ENCODE measurements at places on chromosomes 12 and 14. TPM values are rescaled to one million over a fixed set of nuclear protein-coding genes. Genes with fewer than 3 reads are reported as not detected.

ACSM4 gene
- not detected for total RNA-seq

WNT1 gene
- 1.1 TPM for total RNA-seq

DNA sequence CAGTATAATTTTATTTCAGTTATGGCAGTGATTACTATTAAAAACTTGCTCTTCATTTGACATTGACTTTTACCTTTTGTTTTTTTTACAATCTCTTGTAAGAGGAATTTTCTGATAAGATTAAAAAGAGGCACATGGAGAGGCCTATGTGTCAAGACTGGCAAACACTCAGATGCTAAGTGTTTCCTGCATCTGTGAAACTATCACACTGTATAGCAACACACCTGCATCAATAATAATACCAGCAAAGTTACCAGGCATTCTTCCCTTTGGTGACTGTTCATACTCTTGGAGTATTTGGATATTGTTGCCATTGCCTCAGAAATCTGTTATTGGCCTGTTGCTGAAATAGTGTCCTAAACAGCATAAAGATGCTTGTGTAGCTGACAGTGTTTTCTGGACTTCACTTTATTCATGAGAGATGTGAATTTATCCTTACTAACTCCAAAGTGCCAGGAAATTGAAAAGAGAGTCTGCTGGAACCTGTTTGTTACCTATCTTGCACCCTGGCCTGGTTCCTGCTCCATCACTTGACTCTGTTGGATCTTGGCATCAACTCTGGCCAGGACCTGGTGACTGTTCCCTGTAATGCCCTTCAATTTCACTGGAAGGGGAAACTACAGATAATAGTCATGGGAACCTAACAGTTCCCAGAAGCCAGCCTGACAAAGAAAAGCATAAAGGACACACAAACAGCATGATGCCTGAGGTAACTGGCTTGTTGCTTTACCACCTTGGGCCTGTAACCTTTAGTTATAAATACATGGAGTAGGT lies 19.8 kb downstream of the SLC16A7 start:
- no peak for DNase-seq
- no peaks in the 10 kb centered on the region for H3K27me3 ChIP-seq
- no peak overlapping the region for H3K27ac ChIP-seq

GRCh38 chr12:128542844-128543243 lies 275.9 kb downstream of the TMEM132C start:
- no peaks in the 10 kb centered on the region for H3K4me1 ChIP-seq
- H3K4me3 ChIP-seq, result peak overlapping the region; percentile 31
- H3K27ac ChIP-seq, result peak overlapping the region; percentile 12
- no peak for DNase-seq
- H3K27me3 ChIP-seq, result no peaks in the 10 kb centered on the region
- H3K36me3 ChIP-seq, result no peaks in the 10 kb centered on the region

DNA sequence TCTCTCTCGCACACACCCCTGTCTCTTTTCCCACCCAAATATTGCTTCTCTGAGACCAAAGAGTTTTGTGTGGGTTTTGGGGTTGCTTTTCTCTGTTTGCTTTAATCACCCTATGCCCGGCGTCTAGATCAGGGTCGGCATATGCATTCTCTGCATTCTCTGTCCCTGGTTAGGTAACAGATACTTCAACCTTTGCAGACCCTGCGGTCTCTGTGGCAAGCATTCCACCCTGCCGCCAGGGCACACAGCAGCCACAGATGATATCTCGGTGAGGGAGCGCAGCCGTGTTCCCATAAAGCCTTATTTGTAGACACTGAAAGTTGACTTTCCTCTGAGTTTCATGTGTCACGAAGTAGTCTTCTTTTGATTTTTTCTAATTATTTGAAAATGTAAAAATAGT lies 110.4 kb upstream of the FZD10 start:
- no peak for DNase-seq
- no peak overlapping the region for H3K27ac ChIP-seq
- H3K4me1 ChIP-seq, result peaks cover 17% of the 10 kb centered on the region
- H3K27me3 ChIP-seq, result peaks cover 13% of the 10 kb centered on the region
- peaks cover 6% of the 10 kb centered on the region for H3K36me3 ChIP-seq

DNA sequence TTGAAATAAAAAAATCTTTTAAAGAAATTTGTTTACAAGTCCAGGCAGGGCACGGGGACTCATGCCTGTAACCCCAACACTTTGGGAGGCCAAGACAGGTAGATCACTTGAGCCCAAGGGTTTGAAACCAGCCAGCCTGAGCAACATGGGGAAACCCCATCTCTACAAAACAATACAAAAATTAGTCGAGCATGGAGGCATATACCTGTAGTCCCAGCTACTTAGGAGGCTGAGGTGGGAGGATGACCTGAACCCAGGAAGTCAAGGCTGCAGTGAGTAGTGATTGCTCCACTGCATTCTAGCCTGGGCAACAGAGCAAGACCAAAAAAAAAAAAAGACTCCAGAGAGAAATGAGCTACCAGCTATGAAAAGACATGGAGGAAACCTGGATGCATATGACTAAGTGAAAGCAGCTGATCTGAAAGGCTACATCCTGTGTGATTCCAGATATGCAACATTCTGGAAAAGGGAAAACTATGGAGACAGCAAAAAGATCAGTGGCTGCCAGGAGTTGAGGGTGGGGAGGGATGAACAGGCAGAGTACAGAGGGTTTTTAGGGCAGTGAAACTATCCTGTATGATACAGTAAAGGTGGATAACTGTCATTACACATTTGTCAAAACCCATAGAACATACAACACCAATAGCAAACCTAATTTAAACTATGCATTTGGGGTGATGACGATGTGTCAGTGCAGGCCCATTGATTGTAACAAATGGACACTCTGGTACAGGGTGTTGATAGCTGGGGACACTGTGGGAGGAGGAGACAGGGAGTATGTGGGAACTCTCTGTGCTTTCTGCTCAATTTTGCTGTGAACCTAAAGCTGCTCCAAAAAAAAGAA lies 59.9 kb downstream of the PRKAB1 start:
- H3K36me3 ChIP-seq, result peaks cover 42% of the 10 kb centered on the region
- peaks cover 2% of the 10 kb centered on the region for H3K4me1 ChIP-seq
- no peak for DNase-seq
- no peaks in the 10 kb centered on the region for H3K27me3 ChIP-seq

DNA sequence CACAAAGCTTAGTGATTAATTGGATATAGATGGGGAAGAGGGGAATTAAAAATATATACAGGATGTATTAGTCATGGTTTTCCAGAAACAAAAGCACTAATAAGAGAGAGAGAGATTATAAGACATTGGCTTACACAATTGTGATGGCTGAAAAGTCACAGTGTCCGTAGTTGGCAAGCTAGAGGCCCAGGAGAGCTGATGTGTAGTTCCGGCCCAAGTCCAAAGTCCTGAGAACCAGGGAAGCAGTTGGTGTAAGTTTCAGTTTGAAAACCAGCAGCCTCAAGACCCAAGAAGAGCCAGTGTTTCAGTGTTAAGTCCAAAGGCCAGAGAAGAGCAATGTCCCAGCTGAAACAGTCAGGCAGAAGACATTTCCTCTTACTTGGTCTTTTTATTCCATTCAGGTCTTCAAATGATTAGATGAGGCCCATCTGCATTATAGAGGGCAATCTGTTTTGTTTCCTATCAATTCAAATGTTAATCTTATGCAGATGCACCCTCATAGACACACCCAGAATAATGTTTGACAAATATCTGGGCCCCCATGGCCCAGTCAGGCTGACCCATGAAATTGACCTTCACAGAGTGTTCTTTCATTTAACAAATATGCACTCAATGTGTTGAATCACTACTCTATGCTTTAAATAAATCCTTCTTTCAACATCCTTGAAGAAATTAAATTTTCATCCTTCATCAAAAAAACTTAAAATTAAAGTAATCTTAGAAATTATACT lies 67.2 kb upstream of the DIO2 start:
- no peaks in the 10 kb centered on the region for H3K27me3 ChIP-seq
- no peak overlapping the region for H3K27ac ChIP-seq
- H3K4me1 ChIP-seq, result no peaks in the 10 kb centered on the region
- no peaks in the 10 kb centered on the region for H3K36me3 ChIP-seq

DNA sequence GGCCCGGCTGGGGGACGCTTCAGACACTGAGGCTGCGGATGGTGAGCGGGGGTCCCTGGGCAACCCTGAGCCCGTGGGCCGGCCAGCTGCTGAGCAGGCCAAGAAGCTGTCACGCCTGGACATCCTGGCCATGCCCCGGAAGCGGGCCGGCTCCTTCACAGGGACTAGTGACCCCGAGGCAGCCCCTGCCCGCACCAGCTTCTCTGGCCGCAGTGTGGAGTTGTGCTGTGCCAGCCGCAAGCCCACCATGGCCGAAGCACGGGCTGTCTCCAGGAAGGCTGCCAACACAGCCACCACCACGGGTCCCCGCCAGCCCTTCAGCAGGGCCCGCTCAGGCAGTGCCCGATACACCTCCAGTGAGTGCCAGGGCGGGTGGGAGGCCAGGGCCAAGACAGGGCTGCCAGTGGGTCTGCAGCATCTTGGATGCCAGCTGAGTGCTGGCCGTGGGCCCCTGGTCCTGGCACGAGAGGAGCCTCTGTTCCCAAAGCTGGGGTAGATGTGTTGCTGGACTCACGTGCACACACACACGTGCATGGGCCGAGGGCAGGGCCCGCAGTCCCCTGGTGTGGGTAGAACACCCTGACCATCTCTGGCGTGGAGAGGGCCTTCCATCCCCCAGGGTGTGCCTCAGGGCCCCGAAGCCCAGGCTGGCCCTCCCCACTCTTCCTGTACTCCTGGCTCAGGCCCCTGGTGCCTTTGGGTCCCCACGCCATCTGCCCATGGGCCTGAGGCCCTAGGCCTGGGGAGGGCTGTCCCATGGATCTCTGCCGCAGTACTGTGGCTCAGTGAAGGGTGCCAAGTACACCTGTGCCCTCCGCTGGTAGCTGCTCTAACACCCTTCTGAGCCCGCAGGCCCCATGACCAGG lies 22.8 kb downstream of the CEP170B start:
- DNase-seq, result no peak
- H3K4me3 ChIP-seq, result no peak overlapping the region
- H3K27ac ChIP-seq, result no peak overlapping the region

DNA sequence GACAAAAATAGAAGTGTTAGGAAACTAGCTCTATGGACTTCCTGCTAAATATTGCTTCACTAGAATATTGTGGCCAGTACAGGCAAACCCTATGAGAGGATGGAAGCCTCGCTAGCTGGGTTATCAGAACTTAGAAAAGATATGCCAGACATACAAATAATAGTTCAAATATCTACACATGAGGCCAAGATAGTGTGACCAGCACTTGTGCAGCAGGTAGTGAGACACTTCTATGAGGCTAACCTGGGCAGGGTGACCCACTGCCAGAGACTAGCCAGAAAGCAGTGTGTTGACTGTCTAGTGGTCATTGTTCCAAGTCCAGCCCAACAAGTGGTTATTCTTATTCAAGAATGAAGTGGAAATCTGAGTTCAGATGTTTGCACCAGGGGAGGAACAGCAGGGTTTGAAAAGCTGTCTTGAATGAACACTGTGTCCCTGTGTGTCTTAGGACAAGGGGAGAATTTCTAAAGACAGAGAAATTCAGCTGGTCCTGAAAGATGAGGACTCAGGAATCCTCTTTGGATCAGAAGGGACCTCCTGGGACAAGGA lies 16.3 kb downstream of the TSPAN8 start:
- no peak overlapping the region for H3K27ac ChIP-seq
- H3K4me3 ChIP-seq, result no peak overlapping the region
- H3K4me1 ChIP-seq, result no peaks in the 10 kb centered on the region
- no peak for DNase-seq
